NT2/D1 (cell line): ENCODE measurements at places on chromosomes 2 and 18.
A peak's percentile ranks its signal among the peaks of the same experiment; 100 is the strongest.

- DNase-seq: no peak
Measured at GRCh38 chr2:221999717-222000116, 299.1 kb downstream of the PAX3 start.

DNA sequence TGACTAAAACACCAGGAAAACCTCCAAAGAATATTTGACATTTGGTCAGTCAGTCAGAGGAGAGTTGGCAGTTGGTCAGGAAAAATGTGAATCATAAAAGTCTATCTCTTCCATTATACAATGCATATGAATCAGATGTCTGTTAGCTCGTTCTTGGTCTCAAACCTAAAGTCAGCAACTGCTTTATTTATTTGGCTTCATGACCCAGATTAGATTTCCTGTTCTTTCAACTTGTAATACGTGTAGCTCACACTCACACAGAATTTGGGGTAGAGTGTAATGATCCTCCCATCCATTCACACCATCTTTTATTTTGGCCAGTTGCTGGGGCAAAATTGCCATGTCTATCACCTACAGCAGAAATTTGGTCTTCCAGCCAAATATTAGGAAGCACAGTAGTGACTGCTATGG lies 81.9 kb upstream of the COL5A2 start:
- no peak for DNase-seq

- DNase-seq: no peak
Measured at GRCh38 chr2:120670771-120671480, 64.7 kb upstream of the GLI2 start.

DNA sequence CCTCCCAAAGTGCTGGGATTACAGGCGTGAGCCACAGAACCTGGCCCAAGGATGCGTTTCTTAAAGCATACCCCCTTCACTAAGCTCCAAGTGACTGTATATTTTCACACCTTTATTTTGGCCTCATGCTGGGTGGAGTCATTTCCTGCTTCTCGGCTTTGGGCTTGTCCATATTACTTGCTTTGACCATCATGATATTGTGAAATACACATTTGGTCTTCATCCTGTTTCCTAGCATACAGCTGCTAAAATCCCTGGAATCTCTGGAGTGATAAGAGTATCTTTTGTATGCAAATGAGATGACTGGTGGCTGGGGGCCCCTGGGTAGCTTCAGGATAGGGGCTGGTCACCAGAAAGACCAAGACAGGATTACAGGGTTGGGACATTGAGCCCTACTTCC lies 17.6 kb upstream of the COLEC12 start:
- no peak for DNase-seq

DNA sequence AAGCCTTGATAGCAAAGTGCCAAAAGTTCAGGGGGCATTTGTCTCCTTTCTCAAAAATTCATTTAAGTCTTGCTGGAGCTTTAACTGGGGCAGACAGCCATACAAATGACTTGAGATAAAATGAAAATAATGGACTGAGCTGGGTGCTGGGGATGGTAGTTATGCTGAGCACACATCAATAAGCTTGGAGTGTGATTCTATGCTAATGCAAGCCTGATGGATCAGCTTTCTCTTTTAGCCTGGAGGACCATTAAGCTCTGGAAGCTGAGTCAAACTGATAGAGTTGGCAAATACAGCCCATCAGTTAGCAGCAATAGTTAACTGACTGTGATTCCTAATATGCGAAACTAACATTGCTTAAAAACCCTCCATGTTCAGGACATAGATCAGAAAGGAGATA lies 98.0 kb downstream of the CAMKMT start:
- no peak for DNase-seq

DNA sequence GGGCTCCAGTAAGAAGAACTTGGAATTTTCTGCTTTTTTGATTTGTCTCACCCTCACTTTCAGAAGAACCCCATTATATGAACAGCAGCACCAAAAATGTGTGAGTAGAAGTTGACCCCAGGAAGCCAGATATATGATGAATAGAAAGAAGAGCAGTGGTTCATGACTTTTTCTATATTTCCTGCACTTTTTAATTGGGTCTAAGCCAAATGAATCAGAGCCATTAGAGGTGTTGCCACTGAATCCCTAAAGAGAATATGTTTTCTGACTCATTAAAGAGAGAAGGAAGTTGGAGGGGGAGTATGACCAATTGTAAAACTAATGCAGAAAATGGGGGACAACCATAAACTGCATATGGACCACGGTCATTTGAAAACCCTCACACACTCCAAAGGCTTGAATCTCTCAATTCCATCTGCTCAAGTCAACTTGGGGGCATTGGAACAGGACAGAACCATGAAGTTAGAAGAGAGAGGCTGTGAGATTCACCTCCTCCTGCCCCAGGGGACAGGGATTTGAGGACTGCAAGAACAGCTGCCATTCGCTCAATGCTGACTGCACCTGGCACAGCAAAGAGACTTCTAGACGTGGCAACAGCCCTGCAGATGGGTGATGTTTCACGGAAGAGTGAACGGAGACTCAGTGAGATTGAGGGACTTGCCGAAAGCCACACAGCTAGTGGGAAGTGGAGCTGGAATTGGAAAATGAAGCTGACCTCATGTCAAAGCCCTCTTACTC lies 3.0 kb downstream of the DAPL1 start:
- no peak for DNase-seq

DNA sequence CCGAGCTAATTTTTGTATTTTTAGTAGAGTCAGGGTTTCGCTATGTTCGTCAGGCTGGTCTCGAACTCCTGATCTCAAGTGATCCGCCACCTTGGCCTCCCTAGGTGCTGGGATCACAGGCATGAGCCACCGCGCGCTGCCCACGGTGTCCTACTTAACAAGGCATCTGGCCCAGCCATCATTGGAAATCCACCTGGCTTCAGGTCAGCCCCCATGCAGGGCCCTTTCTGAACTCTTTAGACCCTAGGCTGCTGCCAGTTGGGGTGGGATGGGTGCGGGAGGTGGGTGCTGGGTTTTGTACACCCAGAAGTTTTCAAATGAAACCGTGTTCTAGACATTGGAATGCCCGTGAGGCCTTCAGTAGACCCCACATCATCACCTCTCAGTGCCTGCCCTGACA lies 26.6 kb upstream of the NT5DC4 start:
- DNase-seq: no peak

- DNase-seq: no peak
Measured at GRCh38 chr2:54677476-54678265, 45.8 kb upstream of the EML6 start.

DNA sequence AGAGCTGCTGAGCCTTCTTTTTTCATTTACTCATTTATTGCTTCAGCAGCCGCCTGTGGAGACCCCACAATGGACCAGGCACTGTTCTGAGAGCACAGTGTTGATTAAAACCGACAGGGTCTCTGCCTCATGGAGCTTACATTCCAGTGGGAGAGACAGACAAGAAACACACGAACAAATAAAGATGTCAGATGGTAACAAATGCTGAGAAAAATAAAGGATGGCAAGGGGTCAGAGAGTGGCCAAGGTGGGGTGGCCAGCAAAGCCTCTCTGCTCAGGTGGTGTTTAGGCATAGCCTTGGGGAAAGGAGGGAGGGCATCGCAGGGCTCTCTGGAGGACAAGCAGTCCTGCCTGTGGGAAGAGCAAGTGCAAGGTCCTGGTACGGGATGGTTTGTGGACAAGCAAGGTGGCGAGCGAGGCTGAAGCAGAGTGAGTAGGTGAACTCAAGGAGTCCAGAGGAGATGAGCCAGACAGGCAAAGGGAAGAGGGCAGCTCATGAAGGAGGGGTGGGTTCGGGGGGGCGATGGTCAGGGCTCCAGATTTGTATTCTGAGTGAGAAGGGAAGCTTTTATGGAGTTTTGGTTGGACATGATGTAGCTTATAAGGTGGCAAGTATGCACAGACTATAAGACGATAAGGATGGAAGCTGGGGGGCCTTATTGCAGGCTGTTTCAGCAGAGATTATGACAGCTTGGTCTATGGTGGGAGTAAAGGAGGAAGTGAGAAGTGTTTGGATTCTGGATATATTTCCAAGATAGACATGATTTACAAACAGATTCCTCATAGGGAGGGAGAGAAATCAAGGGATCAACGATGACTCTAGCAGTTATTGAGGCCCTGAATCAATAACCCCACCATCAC lies 8.8 kb upstream of the ITGB6 start:
- no peak for DNase-seq

DNA sequence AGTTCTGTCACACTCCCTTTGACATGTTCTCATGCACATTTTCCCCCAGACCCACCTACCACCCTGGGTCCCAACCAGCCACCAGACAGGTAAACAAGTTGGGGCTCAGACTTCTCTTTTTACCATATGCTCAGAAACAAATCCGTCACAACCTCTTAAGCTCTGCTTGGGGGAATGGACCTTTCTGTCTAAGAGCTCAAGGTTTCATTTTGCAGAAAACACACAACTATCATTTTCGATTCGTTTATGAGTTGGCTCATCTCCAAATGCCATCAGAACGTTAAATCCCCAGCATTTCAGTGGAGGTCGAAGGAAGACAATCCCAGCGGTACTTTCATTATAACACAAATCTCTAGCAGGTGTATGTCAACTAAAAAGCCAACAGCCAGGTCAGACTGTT lies 30.6 kb upstream of the NCK2 start:
- no peak for DNase-seq

DNA sequence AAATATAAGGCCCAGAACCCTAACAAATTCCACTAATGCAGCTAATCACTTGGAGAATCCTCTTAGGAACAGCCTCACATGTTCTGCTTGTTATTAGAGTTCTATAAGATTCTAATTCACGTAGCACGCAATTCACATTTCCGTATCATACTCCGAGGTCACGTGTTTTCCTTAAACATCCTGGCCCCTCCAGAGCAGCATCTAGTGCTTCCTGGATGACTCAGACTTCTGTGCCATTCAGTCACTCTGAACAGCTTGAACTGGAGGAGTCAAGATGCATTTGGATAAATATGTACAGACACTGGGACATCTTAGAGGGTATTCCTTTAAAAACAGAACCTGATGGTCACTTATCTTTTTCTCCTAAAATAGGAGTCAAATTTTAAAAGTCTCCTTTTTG lies 156.5 kb downstream of the MYO5B start:
- no peak for DNase-seq

DNA sequence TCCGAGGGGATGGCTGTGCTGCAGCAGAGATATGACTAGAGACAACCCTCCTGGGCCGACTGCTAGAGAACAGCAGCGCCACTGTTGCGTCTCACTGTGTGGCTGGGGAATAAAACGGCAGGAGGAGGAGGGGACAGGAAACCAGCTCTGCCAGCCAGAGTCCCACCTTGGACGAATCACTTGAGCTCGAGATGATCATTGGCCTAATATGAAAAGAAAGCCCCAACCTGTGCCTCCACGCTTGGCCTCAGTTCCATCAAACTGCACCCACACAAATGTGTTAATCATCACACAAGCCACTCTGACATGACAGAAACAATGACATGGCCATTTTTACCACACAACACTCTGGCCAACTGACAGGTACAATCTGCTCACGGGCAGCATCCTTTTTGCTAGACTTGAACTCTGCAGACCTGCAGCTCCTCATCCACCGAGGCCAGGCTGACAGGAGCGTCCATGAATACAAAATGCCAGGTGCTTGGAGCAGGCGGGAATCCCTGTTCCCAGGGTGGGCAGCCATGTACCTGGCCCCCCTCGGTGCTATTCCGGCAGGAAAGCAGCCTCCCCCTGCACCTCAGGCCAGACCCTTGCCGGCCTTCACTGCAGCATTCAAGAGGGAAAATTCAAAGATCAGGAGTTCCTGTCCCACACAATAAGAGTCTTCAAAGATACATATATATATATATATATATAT lies 52.3 kb downstream of the PARD6G start:
- DNase-seq: no peak

GRCh38 chr2:222526480-222527277 lies 102.3 kb downstream of the SGPP2 start:
- DNase-seq: no peak

- DNase-seq: no peak
Measured at GRCh38 chr2:100880036-100880435, 60.1 kb downstream of the NPAS2 start.

DNA sequence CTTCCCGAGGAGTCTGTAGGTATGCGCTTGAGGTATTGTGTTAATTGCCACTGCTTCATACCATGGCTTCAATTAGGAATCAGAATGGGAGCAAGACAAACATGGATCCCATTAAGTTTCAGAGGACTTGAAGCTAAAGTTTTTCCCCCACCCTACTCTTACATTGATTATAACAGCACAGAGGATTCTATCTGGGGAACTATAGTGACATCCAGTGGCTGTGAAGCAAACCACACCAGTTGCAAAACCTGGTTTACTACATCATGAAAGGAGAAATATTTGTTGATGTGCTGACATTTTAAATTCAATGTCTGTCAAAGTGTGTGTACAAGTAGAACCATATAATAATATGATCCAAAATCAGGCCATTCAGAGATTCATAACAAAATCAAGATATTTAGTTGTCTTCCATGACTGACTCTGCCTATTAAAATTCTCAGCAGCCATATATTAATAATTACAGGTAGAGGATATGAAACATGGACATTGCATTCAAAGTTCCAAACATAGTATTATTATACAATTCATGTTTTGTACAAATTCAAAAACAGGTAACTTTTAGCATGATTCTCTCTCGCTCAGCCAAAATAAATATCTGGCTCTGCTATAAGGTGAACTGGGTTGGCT lies 82.9 kb downstream of the GRB14 start:
- peak; percentile 18 for DNase-seq

DNA sequence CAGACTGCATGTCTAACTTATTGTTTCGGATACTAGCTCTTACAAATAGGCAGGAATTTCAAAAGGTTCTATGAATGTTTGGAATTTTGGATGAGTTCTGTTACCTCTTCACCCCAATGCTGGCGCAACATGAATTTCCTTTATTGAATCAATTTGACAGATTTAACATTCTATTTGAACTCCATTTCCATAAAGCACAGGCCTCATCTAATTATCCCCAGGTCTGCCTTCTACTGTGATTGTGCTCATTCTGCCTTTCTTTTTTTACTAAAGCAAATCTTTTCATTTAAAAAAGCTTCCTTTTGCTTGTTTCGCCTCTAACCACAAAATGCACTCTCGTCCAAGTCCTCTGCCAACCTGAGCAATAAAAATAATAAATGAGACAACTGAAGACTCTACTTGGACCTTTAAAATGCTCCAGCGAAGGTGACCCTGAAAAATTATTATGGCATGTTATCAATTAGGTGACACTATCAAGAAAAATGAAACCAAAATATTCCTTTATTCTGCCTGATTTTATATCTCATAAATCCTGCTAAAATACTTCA lies 922.9 kb upstream of the FSHR start:
- no peak for DNase-seq

GRCh38 chr2:14998546-14998945 lies 366.0 kb downstream of the LRATD1 start:
- no peak for DNase-seq

DNA sequence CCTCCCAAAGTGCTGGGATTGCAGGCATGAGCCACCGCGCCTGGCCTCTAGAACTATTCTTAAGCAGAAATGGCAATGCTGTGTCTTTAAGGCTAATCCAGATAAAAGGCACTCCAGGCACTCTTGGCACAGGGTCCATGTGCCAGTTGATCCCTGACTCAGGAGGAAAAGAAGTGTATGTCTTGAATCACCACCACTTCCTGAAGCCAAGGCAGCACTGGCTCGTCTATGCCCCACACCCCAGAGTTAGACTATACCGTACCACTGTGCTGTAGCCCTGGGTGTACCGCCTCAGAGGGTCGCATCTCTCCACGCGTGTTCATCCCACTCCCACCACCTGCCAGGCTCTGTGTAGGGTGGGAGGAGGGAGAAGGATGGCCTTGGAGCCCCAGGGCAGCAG lies 9.0 kb downstream of the TNFRSF11A start:
- DNase-seq: no peak

- DNase-seq: no peak
Measured at GRCh38 chr2:144102386-144102785, 417.5 kb downstream of the ZEB2 start.

- DNase-seq: no peak
Measured at GRCh38 chr2:191345788-191346187, 100.6 kb downstream of the MYO1B start.
